ENCODE measurements at places on chromosomes 5 and 9.

GRCh38 chr5:160685219-160685618 lies 166.8 kb downstream of the ATP10B start:
- no peak for DNase-seq

- peak; percentile 93 for DNase-seq
Observed at GRCh38 chr9:124297551-124297901, 39.8 kb downstream of the NEK6 start.

GRCh38 chr5:68239487-68239886 lies 23.9 kb downstream of the PIK3R1 start:
- DNase-seq: peak; percentile 49

GRCh38 chr5:139707445-139708003 lies 59.4 kb downstream of the CXXC5 start:
- no peak for DNase-seq

DNA sequence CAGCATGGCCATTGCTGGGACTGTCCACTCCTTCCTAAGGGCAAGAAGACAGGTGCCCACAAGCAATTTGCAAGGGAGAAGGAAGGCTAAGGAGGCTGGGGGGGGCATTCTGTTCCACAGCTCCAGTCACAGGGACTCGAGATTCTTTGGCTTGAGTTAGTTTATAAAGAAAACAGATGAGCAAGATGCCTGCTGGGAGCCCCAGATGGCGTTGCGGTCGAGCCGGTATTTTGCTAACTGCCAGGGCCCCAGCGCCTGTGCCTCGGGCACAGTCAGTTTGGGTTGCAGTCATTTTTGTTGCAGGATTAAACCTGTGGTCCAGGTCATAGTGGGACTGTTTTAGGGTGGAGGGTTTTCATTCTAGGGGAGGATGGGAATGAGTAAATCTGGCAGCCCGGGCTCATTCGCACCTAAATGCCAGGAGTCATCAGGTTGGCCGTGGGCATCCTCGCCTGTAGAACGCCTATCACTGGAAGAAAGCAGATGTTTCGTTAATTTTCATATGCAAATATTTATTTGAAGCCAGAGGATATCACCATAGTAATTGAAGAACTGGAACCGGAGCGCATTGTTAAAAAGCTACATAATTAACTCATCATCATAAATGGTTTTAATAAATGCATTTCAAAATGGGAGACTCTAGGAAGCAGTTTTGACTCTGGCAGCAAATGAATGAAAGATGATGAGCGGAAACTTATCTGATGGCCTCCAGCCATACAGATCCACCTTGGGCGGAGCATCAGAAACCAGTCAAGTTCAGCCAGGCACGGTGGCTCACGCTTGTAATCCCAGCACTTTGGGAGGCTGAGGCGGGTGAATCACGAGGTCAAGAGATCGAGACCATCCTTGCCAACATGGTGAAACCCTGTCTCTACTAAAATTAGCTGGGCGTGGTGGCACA lies 87.1 kb upstream of the FCN2 start:
- DNase-seq: no peak

DNA sequence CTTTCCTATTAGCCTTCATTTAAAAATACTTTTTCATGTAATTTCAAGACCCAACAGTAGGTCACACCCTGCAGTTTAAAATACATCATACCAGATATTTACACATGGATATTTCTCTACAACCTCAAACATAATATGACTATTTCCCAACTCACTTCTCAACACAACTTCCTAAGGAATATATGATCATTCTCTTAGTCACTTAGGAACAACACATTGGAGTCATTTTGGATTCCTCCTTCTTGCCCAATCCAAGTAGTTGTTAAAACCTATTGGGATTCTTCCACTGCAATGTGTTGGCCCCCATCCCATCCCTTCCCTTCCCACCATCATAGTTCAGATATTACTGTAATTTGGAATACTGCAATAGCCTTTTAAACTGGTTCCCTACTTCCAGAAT lies 145.5 kb downstream of the DCP2 start:
- no peak for DNase-seq

- no peak for DNase-seq
Observed at GRCh38 chr9:91546574-91546973, 122.9 kb upstream of the NFIL3 start.

- DNase-seq: no peak
Observed at GRCh38 chr9:124132671-124133147, 121.1 kb downstream of the LHX2 start.

- no peak for DNase-seq
Observed at GRCh38 chr5:38766151-38766550, 79.7 kb upstream of the OSMR start.

- DNase-seq: no peak
Observed at GRCh38 chr9:88706193-88707113, 171.5 kb downstream of the NXNL2 start.

GRCh38 chr5:82404382-82404945 lies 126.3 kb upstream of the RPS23 start:
- no peak for DNase-seq

- DNase-seq: no peak
Observed at GRCh38 chr9:15944341-15944740, 391.5 kb downstream of the CCDC171 start.

GRCh38 chr5:150272531-150272930 lies 17.0 kb downstream of the CAMK2A start:
- peak; percentile 44 for DNase-seq

DNA sequence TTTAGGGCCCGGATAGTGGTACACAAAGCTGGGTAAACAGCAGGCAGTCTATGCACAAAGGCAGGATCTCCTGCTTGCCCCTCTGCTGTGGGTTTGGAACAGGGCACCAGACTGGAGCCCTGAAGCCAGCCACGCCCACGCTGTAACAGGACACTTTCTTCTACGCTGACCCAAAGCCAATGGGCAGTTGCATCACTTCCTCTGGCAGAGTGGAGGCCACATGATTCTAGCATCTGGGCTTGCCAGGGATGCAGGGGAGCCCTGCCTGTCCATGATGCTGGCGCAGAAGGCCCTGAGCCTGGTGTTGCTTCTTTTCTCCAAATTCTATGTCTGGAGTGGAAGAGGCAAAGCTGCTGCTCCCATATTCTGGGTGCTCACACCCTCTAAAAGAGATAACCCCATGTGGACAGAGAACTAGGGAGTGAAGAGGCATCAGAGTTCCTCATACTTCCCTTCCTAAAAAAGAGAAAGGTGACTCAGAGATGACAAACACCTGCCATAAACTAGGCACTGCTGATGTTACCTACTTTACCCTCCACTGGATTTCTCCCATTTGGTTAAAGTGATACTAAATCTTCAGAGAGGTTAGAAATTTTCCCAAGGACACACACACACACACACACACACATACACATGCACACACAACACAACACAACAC lies 260.3 kb upstream of the KLF4 start:
- peak; percentile 91 for DNase-seq

DNA sequence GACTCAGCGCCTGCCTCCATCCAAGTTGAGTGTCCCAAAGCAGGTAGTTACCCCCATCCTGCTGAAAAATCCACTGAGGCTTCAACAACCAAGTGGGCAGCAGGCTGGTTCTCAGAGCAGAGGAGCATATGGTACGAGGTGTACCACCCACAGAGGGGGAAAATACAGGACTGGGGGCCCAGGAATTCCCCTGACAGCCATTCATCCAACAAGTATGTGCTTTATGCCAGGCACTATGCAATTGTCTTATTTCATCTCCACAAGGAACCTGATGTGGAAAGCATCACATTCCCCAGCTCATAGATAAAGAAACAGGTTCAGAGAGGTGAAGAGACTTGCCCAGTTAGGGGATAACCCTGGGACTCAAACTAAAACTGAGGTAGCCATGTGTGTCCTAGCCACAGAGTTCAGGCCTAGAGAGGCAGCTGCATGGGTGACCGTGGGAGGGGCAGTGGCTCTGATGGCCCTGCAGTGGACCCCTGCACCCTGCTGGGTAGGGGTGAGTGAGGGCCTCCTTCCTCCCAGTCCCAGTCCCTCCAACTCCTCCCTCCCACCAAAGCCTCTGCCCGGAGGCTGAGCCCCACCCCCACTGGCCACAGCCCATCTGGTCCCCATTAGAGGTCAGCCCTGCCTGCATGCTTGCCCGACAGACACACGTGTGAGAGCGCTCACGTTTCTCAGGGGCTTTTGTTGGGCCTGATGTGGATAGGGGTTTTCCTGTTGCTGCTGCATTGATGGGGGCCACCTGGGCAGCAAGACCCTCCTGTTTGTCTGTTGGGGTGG lies 11.5 kb downstream of the PDLIM4 start:
- no peak for DNase-seq

Measured in lung (tissue), 17 donors.